WTC11 (cell line): ENCODE measurements at places on chromosomes 6 and 20. TPM values are rescaled to one million over a fixed set of nuclear protein-coding genes. Genes with fewer than 3 reads are reported as not detected.

The ISM1 gene
- 0.52 to 0.85 TPM (median 0.62 TPM) in 3 replicates for total RNA-seq

DNA sequence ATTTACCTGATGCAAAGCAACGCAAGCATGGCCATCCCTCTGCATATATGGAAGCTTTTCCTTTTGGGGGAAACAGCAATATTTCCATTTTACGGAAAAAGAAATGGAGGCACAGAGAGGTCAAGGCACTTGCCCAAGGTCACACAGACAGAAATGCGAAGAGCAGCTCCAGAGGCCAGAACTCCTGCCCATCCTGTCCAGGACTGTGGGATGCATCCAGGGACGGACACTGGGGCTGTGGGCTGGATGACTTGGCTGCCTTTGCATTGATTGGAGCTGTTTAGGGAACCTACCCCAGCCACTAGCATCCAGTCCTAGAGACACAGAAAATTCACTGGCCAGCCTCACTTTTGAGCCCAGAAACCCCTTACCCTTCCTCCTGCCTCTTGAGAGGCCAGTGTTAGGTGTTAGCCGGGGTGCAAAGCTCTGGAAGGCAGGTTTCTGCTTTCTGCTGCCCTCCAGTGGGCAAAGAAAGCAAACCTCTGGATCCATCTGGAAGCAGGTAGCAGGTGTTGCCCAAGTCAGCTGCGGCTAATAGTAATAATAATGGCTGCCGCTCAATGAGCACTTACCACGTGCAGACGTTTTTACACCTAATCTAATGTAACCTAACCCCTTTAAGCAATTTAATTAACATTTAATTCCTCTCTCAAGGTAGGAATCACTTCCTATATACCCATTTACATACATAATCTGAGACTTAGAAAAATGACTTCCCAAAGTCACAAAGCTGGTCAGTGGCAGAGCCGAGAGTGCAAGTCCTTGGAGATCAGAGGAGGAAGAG is 31.7 kb upstream of the CCN5 start:
- peak; percentile 85 for DNase-seq
- no peak overlapping the region for H3K4me3 ChIP-seq
- peaks cover 10% of the 10 kb centered on the region for H3K27me3 ChIP-seq
- H3K4me1 ChIP-seq = peaks cover 23% of the 10 kb centered on the region
- no peak overlapping the region for H3K27ac ChIP-seq
- H3K36me3 ChIP-seq = no peaks in the 10 kb centered on the region

GRCh38 chr6:25642667-25643328 is 9.2 kb upstream of the SCGN start:
- no peaks in the 10 kb centered on the region for H3K36me3 ChIP-seq
- H3K4me1 ChIP-seq = peaks cover 3% of the 10 kb centered on the region; the same call in 1 of the 2 replicates
- no peak for DNase-seq
- H3K27ac ChIP-seq = no peak overlapping the region

DNA sequence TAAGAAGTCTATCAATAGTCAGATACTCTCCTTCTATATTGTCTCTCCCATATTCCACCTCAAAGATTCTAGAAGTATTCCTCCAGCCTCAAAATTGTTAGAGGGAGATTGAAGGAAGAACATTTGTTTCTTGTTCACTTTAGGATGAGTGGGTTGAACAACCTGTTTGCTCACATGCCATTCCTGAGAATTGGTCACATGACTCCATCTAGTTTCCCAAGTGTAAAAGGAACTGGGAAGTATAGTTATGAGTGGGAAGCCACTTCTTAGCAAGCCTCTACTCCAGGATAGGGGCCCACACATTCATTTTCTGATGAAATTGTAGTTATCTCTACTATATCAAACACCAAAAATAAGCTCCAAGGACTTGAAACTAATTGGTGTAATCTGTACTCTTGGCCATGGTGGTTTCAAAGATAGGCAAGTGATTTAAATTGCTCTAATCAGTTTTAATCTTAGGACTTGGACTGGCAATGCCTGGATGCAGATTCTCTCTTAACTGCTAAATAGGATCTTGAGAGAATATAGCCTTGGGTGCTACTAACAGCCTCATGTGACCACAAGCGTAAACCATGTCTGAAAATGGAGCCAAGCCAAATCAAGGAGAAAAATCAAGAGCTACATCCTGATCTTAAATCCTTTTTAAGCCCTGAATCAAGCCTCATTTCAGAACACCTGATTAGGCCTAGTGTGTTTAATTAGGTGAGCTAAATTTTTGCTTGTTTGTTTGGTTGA is 758.7 kb upstream of the MAN1A1 start:
- no peaks in the 10 kb centered on the region for H3K27me3 ChIP-seq
- no peak for DNase-seq
- H3K4me1 ChIP-seq = peaks cover 3% of the 10 kb centered on the region; the same call in 1 of the 2 replicates
- H3K4me3 ChIP-seq = no peak overlapping the region
- no peak overlapping the region for H3K27ac ChIP-seq

DNA sequence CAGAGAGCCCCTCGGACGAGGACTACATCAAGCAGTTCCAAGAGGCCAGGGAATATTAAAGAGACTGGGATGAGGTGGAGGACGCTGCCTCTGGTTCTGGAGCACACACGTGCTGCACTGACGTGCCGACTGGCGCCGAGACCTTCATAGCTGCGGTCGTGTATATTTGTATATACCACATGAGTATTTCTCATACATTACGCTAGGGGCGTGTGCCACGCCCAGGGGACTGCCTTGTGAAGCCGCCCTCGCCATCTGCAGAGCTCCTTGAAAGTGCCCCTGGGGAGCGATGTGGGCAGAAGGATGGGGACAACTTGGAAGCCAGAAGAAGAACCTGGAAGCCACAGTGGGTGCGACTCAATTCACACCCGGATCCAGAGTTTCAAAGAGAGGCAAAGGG is 78.3 kb downstream of the ISM1 start:
- H3K36me3 ChIP-seq = peaks cover 3% of the 10 kb centered on the region; the same call in 1 of the 2 replicates
- no peak overlapping the region for H3K4me3 ChIP-seq
- no peak for DNase-seq
- H3K4me1 ChIP-seq = no peaks in the 10 kb centered on the region

GRCh38 chr6:155595284-155595683 is 139.6 kb upstream of the NOX3 start:
- H3K4me1 ChIP-seq = peaks cover 9% of the 10 kb centered on the region
- H3K27me3 ChIP-seq = no peaks in the 10 kb centered on the region
- no peak overlapping the region for H3K4me3 ChIP-seq
- no peak overlapping the region for H3K27ac ChIP-seq
- H3K36me3 ChIP-seq = no peaks in the 10 kb centered on the region
- DNase-seq = no peak

The TAAR5 gene
- not detected in 3 replicates for total RNA-seq

GRCh38 chr6:95569560-95569959 is 7.8 kb upstream of the MANEA start:
- H3K4me3 ChIP-seq = no peak overlapping the region
- DNase-seq = no peak
- H3K27ac ChIP-seq = no peak overlapping the region
- no peaks in the 10 kb centered on the region for H3K27me3 ChIP-seq
- H3K36me3 ChIP-seq = no peaks in the 10 kb centered on the region
- H3K4me1 ChIP-seq = peaks cover 14% of the 10 kb centered on the region

DNA sequence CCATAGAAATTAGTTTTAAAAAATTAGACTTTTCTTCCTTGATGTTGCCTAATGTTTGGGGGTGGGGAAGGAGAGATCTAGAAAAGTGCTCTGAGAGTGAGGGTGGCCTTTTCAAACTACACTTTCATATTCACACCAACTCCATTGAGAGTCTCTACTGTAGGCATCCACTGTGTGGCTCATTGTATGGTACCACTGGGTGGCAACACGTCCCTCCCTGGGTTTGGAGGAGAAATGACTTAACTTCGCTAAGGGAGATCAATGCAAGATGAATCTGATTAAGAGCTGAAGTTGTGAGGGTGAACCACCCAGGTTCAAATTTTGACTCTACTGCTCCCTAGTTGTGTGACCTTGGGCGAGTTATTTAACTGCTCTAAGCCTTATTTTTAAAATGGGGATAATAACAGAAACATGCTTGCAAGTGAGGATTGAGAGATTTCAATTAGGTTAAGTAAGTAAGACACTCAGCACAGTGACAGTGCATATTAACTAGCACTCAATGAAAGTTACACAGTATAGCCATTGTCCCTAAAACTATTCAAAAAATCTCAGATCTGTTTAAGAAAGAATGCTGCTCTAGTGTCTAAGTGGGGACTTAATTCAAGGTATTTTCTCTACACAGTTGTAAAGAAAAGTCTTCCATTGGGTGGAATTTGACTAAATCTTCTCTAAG is 193.5 kb upstream of the CNR1 start:
- H3K27ac ChIP-seq = no peak overlapping the region
- no peak overlapping the region for H3K4me3 ChIP-seq
- peaks cover 20% of the 10 kb centered on the region for H3K4me1 ChIP-seq
- no peak for DNase-seq

DNA sequence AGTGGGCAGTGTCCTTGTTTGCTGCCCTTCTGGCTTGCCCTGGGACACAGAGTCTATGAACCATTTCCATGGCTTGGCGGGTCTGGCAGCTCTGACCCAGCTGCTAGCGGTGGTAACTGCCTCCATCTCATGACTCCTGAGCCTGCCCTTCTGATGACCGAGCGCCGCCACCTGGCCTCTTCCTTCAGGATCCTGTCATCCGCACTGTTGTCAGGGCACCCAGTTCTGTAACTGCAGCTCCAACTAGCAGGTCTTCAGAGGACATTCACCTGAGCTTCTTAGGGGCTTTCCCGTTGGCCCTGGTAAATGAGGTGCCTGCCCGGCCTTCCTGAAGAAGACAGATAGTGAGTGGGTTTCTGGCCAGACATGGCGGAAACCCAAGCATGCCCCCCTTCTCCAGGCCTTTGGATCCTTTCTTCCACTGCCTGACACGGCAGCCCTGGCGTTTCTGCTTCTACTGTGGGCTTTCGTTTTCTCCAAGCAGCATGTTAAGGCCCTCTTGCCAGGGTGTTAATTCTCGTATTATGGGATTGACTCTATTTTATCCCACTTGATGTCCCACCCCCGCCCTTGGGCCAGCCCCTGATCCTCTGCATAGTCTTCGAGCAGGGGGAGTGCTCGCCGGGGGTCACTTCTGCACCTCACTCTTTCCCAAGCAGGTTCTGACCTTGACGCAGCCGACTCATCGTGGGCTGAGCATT is 24.7 kb downstream of the PACSIN1 start:
- H3K27me3 ChIP-seq = no peaks in the 10 kb centered on the region
- DNase-seq = no peak
- H3K36me3 ChIP-seq = no peaks in the 10 kb centered on the region
- H3K4me1 ChIP-seq = peaks cover 9% of the 10 kb centered on the region

The BMP2 gene
- 0.96 to 1.3 TPM (median 1.2 TPM) in 3 replicates for total RNA-seq
